ENCODE measurements at places on chromosomes 4 and X.

GRCh38 chr4:54550395-54551171 lies 107.2 kb upstream of the KIT start:
- peak; percentile 26 for DNase-seq

- no peak for DNase-seq
These were observed 3.3 kb downstream of the RPS4X start for GRCh38 chrX:72273718-72274117.

GRCh38 chr4:168955674-168956073 lies 54.4 kb downstream of the CBR4 start:
- DNase-seq = no peak

DNA sequence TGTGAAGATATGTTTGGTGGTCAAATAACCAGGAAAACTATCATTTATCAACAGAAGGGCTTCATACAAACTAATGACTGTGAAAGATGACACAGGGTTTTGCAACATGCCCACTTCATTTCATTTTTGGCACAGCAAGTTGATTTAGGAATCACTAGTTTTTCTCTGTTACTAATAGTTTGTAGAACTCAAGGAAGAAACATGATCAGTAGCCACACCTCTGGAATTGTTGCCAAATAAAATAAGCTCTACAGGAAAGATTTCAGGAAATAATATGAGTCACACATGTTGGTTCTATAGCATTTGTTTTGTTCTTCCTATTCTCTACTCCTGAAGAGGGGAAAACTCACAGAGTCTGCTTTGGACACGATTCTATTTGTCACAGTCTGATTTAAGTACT lies 255.4 kb downstream of the TLL1 start:
- peak; percentile 6 for DNase-seq

- no peak for DNase-seq
These were observed 500.1 kb downstream of the TRAM1L1 start for GRCh38 chr4:116585246-116585645.

DNA sequence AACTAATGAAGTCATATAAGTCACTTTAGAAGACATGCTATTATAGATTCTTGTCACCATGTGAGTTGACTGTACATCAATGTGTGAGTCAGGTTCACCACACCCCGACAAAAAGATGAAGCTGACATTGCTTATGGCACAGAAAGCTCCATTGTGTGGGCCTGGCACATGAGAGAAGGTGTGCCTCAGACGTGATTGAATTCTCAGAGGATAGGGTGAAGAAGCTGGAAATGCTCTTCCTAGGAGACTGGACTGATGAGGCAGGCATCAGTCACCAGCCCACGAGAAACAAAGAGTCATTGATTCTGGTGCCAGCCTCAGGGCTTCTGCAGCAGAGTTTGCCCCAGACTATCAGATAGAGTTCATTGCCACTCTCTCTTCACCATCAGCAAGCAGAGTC lies 35.9 kb upstream of the LRAT start:
- DNase-seq = no peak

GRCh38 chr4:1266881-1267763 lies 18.2 kb upstream of the CTBP1 start:
- no peak for DNase-seq

DNA sequence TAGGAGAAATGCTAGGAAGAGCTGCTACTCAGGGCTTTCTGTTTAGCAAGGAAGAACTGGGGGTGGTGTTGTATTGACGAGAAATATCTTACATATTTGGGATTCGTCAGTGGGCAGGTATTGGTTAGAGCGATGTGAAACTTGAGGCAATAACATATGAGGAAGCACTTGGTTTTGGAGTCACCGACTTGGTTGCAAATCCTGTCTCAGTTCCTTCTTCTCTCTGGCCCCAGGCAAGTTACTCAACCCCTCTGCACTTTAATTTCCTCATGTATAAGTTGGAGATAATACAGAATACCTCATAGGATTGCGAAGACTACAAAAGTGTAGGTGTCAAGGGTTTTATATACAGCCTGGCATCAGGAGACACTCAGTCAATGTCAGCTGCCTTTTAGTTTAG lies 34.1 kb downstream of the GPAT3 start:
- no peak for DNase-seq

- DNase-seq = no peak
These were observed 390.7 kb upstream of the ADGRL3 start for GRCh38 chr4:60809486-60809800.

DNA sequence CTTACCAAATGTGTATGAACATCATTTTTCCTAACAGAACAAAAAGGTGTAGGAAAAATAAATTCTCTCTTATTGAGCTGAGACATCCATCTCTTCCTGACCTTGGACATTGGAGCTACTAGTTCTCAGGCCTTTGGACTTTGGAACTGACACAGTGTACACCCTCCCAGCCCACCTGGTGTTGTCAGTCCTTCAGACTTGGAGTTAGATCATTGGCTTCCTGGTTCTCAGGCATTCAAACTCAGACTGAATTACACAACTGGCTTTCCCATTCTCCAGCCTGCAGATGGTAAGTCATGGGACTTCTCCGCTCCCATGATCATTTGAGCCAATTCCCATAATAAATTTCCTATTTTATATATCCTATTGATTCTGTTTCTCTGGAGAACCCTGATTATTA lies 84.8 kb upstream of the EDNRA start:
- no peak for DNase-seq

GRCh38 chr4:72827968-72828367 lies 241.5 kb downstream of the COX18 start:
- no peak for DNase-seq

DNA sequence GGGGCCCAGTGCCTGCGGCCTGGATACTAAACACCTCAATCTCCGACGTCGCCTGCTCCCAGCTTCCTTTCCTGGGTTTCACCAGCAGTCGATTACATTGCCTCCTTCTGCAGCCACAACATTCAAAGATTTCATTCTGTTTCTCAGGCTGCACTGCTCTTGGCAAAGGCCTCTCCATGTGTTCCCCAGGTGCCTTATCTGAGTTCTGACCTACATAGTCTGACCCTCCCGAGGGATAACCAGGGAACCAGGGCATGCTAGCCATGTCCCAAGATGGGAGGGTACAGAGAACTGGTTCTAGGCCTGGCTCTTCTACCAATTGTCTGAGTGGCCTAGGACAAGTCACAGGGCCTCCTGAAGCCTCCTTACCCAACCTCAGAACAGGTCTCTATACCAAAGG lies 62.2 kb upstream of the ACSL1 start:
- no peak for DNase-seq

DNA sequence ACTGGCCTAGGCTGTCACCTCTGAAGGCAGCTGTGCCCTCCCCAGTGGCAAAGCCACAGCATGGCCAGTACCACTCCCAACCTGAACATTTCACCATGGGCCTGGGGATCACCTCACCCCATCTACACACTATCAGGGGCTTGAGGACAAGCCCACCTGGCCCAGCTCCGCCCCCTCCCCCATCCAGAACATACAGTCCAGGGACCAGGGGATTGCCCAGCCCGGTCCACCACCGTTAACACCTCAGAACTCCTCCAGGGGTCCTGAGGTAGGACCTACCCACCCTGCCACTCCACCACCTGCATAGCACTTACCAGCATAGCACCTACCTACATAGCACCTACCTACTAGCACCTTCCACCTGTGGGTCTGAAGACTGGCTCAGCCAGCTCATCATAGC lies 179.8 kb downstream of the EDA start:
- no peak for DNase-seq

DNA sequence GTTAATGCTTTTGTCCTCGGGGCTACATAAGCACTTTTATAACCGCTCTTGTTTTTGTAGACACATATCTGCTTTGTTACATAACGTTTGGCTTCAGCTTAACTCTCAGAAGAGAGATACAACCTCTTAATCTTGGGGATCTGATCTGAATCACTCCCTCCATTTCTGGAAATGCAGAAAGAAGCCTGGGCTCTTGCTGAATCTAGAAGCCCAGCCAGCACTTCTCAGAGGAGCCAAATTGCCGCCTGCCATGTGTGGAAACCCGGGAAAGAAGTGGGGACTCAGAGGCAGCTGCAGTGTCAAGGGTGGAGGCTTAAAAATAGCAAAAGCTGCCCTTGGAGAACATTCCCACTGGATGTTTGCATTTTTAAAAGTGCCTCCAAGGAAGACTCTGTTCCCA lies 69.3 kb upstream of the LDB2 start:
- DNase-seq = no peak

GRCh38 chr4:180940680-180941079 lies 1302.5 kb upstream of the TENM3 start:
- DNase-seq = no peak

GRCh38 chrX:150731795-150732194 lies 38.6 kb downstream of the MTMR1 start:
- no peak for DNase-seq

- DNase-seq = no peak
These were observed 380.4 kb upstream of the CPEB2 start for GRCh38 chr4:14621731-14622463.

- peak; percentile 18 for DNase-seq
These were observed 24.1 kb upstream of the PI4K2B start for GRCh38 chr4:25209702-25210101.

GRCh38 chr4:67939195-67939594 lies 24.1 kb downstream of the TMPRSS11A start:
- no peak for DNase-seq

GRCh38 chrX:71958281-71958675 lies 47.6 kb downstream of the NHSL2 start:
- DNase-seq = peak; percentile 19

GRCh38 chr4:67593741-67594175 lies 35.2 kb downstream of the STAP1 start:
- DNase-seq = no peak

DNA sequence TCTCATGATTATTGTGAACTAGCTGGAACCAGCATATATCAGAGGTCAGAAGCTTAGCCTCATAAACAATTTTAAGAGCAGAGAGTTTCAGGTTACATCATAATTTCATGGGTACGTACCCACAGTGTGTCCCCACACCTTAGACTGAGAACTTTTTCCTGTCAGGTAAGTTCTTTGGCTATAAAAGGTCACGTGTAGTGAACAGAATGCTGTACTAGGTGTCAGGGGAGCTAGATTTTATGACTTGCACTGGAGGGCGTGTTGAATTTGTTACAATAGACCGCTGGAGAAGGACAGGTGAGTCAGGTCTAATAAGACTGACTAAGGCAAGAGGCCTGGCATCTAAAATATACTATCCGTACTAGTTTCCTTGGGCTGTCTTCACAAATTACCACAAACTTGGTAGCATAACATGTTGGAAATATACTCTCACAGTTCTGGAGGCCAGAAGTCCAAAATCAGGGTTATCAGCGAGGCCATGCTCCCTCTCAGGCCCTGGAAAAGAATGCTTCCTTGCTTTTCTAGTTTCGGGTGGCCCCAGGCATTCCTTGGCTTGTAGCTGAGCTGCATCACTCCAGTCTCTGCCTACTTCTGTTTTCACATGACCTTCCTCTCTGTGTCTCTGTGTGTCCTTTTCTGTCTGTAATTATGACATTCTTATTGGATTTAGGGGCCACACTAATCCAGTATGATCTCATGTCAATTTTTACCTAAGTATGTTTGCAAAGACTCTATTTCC lies 512.0 kb upstream of the NR3C2 start:
- peak; percentile 23 for DNase-seq

- DNase-seq = no peak
These were observed 127.9 kb downstream of the SLC39A8 start for GRCh38 chr4:102217345-102217744.

DNA sequence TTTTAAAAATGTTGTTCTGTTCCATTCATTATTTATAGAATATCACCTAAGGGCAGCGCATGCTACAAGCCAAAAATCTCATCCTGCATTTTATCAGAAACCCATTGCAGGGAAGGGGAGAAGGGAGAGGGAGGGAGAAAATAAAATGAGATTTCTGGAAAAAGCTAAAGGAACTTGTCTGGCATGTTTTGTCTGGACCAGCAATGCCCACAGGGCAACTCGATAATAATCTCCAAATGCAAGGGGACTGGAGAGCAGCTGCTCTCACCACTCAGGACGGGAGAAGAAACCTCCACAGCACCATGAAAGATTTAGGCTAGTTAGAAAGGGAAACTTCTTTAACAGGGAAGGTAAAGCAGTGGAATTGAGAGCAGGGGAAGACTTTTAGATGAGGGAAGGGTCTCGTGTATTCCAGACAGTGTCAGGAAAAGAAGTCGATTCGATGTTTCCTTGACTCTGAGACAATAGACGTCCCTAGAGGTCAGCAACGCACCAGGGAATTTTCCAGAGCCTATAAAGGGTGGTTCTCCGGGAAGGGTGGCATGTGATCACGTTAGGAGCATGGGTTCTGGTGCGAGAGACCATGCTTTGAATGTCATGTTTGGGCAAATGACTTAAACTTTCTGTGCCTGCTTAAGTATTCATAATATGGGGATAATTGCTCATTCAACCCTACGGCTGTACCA lies 132.2 kb upstream of the NDP start:
- peak; percentile 3 for DNase-seq

- peak; percentile 41 for DNase-seq
These were observed 171.3 kb downstream of the PTTG2 start for GRCh38 chr4:38131371-38132091.

GRCh38 chrX:132266583-132267355 lies 47.5 kb upstream of the RAP2C start:
- DNase-seq = no peak

GRCh38 chr4:16289897-16290554 lies 63.8 kb upstream of the TAPT1 start:
- DNase-seq = peak; percentile 50

DNA sequence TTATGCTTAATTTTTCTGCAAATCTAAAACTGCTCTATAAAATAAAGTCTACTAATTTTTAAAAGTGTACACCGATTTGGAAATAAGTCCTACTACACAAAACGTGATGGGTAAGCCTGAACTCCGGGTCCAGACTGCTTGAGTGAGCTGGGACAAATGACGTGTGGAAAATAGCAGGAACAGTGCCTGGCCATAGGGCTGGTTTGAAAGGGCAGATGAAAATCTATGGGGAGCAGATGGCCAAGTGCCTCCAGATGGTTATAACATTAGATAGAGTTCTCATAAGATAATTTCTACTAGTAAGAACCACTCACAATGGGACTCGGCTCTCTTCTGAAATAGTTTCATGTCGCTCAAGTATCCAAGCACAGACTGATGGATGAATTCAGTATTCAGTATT lies 52.5 kb downstream of the F11 start:
- DNase-seq = no peak

GRCh38 chr4:173546776-173547175 lies 16.7 kb upstream of the HAND2 start:
- DNase-seq = no peak

- DNase-seq = no peak
These were observed 43.4 kb upstream of the SEC24B start for GRCh38 chr4:109390115-109390768.

GRCh38 chrX:151974336-151975227 lies at the start of gene GABRE:
Gene GABRE (minus strand): TSS chrX:151974676. CDS start chrX:151974625, 51 bp downstream.
- DNase-seq = peak; percentile 69

GRCh38 chr4:143207555-143207954 lies 22.8 kb downstream of the USP38 start:
- DNase-seq = no peak
